LNCaP clone FGC (cell line): ENCODE measurements at places on chromosomes 2 and 18.

- DNase-seq, result no peak
These were observed 12.2 kb upstream of the PSMA8 start for GRCh38 chr18:26121476-26121875.

DNA sequence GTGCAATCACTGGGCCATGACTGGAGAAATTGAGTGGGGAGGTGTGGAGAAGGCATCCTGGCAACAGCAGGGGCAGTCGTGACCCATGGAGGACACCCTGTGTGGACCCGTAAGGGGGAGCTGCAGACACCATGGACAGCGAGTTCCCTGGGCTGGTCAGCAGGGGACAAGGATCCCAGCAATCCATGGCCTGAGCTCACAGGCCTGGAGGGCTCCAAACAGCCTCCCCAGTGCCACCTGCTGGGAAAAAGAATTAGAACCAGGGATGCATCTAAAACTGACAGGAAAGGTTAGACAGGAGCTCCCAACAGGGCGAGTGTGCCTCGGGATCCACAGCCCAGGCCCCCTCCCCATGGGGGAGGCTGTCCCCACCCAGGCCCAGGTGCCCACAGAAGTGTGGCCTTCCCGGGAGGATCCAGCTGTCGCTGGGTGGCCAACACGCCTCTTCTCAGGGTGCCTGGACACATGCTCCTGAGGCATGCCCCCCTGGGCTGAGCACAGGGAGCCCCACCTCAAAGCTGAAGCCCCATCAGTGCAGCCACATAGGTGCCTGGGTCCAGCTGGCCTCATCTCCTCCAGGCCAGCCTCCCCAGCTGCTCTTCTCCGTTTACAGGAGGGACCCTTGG is 20.5 kb upstream of the KIF1A start:
- peak; percentile 32 for DNase-seq

- no peak for DNase-seq
These were observed 91.7 kb downstream of the STK39 start for GRCh38 chr2:168155680-168156079.

DNA sequence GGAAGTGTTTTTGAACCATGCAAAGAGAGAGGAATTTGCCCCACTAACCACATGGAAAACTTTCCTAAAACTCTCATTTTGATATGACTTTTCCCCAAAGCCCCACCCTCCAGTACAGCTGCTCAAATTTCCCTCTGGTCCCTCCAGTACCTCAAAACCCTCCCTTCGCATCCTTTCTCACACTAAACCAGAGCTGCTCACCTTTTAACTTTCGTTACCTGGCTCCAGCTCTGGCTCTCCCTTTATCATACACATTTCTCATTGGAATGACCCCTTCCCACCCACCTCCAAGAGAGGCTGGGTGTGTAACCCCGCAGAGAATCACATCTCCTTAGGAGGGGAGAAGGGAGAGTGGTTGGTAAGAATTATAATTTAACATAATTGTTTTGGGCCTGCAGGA is 86.8 kb upstream of the NDUFV2 start:
- DNase-seq, result no peak

- DNase-seq, result no peak
These were observed 213.3 kb upstream of the HNRNPA3 start for GRCh38 chr2:176999301-176999700.

DNA sequence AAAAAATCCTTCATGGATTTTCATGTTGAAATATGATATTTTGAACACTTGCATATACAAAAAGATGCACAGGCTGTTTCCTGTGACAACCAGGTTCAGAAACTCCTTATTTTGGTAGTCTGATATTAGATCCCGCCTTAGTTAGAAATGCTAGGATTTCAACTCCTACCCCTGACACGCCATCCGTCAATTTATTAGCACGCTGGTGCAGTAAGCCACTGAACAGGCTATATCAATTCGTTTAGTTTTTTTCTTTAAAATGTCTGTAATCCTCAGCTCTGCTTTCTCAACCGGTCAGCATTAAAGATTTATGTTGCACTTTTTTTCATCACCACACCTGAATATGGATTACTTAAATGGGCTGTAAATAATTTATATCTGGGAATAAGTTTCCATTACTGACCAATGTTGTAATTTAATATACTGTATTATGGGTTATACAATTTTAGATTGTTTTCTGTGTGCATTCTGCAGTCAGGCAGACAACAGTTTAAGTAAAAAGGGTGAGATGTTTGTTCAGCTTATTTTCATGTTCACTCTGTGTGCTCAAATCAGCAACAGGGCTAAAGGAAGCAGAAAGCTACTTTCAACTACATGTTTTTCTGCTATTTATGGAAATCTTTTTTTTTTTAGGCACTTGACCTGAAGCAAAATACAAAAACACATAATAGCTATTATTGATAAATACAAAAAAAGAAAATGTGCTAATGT is 227.7 kb downstream of the ARHGAP15 start:
- DNase-seq, result no peak

- DNase-seq, result no peak
These were observed 41.4 kb downstream of the TMEM182 start for GRCh38 chr2:102803041-102803896.

DNA sequence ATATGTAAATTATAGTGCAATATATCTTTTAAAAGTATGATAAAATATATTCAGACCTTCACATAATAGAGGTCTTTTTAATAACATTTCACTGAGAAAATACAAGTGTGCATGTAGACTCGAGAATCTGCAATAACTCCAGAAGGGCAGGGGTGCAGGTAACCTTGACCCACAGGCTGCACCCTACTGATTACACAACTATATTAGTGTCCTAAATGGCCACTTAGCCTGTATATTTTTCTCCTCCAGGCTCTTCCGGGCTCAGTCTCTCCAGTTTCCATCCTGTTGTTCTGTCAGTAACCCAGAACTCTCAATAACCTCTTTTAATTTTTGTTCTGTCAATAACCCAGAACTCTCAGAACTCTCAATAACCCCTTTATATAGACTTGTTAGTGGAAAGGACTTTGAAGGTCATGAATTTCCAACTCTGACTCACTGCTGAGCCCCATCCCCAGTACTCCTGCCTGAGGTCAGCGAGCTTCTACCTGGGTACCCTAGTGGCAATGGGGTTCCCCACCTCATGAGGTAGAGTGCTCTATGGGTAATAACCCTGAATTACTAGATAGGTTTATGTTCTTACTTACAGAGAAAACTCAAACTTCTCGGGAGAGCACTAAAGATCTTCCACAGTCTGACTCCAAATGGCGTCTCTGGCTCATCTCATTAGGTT is 8.4 kb upstream of the TTR start:
- no peak for DNase-seq

DNA sequence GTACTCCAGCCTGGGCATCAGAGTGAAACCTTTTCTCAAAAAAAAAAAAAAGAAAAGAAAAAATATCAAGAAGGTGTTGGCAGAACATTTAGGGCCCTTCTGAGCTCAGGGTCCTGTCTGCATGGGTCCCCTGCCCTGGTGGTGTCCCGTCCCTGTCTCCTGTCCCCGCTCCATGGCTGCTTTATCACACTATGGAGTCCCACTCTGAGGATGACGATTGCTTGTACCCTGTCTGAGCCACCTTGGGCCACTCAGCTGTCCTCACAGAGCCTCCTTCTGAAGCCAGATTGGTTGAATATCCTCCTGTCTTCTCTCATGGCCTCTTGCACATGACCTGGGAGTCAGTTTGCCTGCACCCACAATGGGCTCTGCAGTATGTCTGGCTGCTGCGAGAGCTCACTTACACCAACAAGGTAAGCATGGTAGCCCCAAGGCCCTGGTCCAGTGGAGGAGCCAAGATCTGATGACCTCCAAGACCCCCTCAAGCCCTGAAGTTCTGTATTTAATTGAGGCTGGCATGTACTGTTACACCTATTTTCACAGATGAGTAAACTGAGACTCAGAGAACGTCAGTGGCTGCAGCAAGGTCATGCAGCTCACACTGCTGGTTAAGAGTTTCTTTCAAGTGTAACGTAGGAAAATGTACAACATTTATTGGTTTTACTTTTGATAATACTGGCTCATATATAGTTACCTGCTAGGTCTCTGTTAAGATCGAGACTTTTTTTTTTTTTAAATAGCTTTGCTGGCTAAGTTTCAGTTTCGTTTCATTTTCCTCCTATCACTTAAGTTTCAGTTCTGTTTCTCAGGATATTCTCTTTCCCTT is 16.9 kb upstream of the ZCCHC2 start:
- no peak for DNase-seq

- DNase-seq, result no peak
These were observed 55.2 kb downstream of the LDLRAD4 start for GRCh38 chr18:13273800-13274199.

DNA sequence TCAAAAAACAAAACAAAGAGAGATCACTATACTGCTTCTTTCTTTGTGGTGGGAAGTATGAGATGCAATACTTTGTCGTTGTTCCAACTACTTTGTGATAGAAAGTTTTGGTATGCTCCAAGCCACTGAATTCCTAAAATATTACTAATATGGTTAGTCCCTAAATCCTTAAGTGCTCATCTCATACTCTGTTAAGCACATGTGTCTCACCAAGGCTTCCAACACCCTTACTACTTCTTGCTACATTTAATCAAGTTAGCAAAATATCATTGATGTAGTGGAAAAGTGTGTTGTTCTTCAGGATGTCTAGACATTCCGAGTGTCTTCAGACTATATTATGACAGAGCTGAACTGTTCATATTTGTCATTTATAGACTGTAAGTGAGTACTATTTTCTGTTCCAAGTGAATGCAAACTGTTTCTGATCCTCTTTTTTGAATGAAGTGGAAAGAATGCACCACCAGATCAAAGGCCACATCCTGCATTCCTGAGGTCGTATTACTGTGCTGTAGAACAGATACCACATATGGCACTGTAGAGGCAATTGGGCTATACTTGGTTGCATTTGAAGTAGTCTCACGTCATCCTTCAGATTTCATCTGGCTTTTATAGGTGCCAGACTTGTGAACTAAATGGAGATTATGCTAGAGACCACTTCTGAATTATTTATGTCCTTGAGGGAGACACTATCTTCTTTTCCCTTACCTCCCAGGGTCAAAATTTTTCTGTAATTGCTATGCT is 298.4 kb upstream of the ZNF521 start:
- DNase-seq, result no peak

DNA sequence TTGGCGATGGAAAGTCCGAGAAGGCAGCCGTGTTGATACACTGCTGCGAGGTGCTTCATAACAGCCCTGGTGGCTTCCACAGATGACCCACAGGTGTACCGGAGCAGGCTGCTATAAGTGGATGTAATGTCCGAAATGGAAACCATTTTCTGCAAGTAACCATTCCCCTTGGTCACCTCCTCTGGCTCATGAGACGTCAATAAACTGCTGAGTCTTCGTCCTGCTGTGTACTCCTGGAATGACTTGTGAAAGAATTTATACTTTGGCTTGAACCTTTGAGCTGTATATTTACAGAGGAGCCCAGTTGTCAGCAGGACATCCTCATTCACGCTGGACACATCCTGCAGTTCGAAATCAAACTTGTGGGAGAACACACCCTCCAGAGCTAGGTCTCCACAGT is 14.4 kb downstream of the NLRC4 start:
- no peak for DNase-seq

GRCh38 chr18:3397031-3397750 is 52.8 kb upstream of the TGIF1 start:
- peak; percentile 70 for DNase-seq

- no peak for DNase-seq
These were observed 9.5 kb downstream of the DGKD start for GRCh38 chr2:233363744-233364235.

DNA sequence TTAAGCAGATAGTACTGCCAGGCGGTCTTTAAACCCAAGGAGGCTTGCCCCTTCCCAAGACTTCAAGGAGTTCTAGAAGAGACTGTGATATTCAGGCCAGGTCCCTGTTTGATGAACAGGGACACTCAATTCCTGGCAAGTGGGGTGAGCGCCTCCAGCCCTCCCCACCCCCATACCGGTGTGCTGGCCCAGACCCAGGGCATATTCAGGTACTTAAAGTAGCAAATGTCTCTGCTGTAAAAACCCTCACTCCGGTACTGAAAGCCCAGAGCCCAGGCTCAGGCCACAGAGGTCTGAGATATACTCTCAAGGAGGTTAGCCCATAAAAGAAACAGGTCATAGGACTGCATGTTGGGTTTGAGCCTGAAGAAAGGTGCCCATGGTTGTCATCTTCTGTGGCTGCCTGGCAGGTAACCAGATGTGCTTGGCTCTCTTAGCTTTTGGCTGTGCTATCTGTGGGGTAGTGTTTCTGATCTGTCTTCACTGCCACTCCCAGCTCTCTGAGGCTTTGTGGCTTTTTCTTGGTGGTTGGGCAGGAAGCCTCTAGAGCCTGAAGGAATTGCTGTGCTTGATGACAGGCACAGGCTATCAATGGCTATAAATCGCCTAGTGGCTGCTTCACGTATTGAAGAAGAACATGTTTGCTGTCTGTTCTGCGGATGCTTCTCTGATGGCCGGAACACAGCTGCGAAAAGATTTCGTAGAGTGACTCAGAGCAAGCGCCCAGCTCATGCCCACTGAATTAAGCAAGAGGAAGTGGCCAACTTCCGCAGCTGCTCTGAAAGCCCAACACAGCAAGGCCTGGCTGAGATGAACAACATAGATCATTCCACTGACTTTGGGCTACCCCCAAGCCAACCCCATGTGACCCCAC is 63.3 kb upstream of the ALPP start:
- DNase-seq, result no peak

DNA sequence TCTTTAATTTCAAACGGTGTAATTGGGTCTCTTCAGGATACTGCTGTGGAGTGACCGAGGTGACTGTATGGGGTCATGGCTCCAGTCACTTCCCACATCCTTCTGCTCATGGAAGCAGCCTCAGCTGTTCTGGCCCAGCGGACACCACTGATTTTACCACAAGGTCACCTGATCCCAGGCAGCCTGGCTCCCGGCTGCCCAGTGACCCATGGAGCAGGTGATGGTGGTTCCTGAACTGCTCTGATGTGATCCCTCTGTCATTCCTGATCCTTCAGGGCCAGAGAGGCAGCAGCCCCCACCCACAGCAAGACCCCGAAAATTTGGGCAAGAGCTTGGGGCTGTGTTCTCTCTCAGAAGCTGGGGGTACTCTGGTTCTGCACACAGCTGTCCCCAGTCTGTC is 35.5 kb upstream of the HS6ST1 start:
- no peak for DNase-seq

GRCh38 chr2:226873826-226874225 is 38.0 kb downstream of the RHBDD1 start:
- DNase-seq, result no peak

- no peak for DNase-seq
These were observed 112.8 kb downstream of the PHLPP1 start for GRCh38 chr18:62828091-62828640.

- DNase-seq, result no peak
These were observed 867 bp downstream of the RBBP8 start for GRCh38 chr18:22933966-22934423.

- no peak for DNase-seq
These were observed 56.5 kb downstream of the ACAA2 start for GRCh38 chr18:49756671-49757362.
